Type B pancreatic cell (in vitro differentiated cells): ENCODE measurements at places on chromosomes 1 and 21.

DNA sequence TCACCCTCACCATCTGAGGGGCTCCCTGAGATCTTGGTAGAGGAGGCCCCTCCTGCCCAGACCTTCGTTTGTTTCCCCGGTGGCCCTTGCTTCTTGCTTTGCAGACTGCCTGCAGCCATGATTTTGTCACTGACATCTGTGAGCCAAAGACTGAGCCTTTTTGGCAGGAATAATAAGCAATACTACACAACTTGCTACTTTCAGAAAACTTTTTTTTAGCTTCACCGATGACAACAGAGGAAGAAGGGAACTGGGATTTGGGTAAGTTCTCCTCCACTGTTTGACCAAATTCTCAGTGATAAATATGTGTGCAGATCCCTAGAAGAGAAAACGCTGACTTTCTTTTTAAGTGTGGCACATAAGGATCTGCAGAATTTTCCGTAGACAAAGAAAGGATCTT lies 11.7 kb upstream of the CD101 start:
- no peak for DNase-seq
- peaks cover 57% of the 10 kb centered on the region for H3K36me3 ChIP-seq
- no peak overlapping the region for H3K27ac ChIP-seq
- peaks cover 21% of the 10 kb centered on the region for H3K4me1 ChIP-seq
- no peak overlapping the region for H3K4me3 ChIP-seq

- no peak overlapping the region for H3K27ac ChIP-seq
- H3K36me3 ChIP-seq, result no peaks in the 10 kb centered on the region
- no peak for DNase-seq
- peaks cover 18% of the 10 kb centered on the region for H3K4me1 ChIP-seq
Observed at GRCh38 chr21:45885597-45885929, 96.0 kb upstream of the COL6A1 start.

GRCh38 chr1:201313086-201313485 lies 29.8 kb downstream of the PKP1 start:
- H3K4me3 ChIP-seq, result no peak overlapping the region
- peaks cover 17% of the 10 kb centered on the region for H3K4me1 ChIP-seq
- H3K36me3 ChIP-seq, result no peaks in the 10 kb centered on the region
- H3K27ac ChIP-seq, result no peak overlapping the region
- peaks cover 15% of the 10 kb centered on the region for H3K27me3 ChIP-seq
- no peak for DNase-seq

GRCh38 chr1:225511828-225512381 lies 84.1 kb upstream of the LBR start:
- peaks cover 25% of the 10 kb centered on the region for H3K4me1 ChIP-seq
- no peaks in the 10 kb centered on the region for H3K27me3 ChIP-seq
- DNase-seq, result no peak
- no peak overlapping the region for H3K27ac ChIP-seq
